ENCODE measurements at places on chromosomes 11 and 22.

- no peak for DNase-seq
Measured at GRCh38 chr11:102981324-102981910, 25.9 kb upstream of the MMP13 start.

DNA sequence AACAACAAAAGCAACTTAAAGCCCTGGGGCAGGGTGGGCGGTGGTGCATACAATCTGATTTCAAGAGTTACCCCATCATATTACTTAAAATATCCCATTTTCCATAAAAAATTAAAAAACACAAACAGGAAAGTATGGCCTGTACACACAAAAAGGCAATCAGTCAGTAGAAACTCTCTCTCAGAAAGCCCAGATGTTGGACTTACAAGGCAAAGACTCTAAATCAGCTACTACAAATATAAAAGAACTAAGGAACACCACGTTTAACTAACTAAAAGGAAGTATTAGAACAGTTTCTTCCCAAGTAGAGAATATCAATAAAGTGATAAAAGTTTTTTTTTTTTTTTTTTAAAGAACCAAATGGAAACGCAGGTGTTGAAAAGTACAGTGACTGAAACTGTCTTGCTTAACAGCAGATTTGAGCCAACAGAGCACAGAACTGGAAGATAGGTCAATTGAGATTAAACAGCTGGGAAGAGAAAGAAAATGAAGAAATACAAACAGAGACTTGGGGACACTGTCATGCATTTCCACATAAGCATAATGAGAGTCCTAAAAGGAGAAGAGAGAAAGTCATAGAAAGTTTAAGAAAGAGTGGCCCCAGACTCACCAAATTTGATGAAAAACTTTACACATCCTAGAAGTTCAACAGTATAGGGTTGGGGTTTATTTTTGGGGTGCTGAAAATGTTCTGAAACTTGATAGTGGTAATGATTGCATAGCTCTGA lies 8.6 kb downstream of the SC5D start:
- DNase-seq: no peak

DNA sequence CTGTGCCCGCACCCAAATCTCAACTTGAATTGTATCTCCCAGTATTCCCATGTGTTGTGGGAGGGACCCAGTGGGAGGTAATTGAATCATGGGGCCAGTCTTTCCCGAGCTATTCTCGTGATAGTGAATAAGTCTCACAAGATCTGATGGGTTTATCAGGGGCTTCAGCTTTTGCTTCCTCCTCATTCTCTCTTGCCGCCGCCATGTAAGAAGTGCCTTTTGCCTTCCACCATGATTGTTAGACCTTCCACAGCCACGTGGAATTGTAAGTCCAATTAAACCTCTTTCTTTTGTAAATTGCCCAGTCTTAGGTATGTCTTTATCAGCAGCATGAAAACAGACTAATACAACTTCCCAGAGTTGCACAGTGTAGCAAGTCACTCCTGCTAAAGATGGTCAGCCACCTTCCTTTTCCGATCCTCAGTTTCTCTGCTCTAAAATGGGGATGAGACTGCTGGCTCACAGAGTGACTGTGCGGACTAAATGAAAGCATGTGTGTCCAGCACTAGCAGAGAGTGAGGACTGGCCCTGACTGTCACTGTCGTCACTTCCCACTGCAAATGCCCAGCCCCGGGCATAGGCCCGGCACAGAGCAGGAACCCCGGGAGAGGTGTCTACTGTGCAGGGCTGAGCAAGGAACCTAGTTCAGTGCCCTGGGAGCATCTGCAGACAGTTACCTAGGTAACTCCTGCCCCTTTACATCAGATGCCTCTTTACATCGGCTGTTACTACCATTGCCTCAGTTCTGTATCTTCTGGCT lies 9.5 kb downstream of the TSKU start:
- DNase-seq: no peak

DNA sequence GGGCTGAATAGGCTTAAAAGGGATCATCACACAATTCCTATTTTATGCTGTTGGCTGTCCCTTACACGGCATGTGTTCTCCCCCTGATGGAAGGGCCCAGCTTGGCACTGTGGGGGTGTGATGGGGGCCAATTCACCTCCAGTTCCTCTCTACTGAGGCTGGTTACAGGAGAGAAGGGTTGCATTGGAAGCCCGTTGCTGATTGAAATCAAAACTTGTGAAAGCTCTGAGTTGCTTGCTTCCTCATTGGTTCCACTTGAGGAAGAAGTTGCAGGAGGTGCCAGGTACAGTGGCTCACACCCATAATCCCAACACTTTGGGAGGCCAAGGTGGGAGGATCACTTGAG lies 13.3 kb upstream of the PRG2 start:
- DNase-seq: no peak

DNA sequence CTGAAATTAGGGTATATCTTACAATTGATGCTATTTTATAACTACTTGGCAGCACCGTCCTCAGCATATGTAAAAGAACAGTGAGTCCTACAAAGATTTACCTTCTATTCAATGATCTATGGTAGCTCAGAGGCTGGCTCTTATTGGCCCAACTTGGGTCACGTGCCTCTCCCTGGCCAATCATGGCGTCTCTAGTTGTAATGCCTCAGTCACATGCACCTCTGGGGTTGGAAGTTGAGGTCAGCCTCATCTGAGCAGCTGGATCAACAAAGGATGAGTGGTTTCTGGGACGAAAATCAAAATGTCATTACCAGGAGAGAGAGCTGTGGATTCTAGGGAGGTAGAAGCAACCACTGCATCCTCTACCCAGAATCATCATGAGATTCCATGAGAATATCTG lies 22.9 kb upstream of the ASPHD2 start:
- no peak for DNase-seq

- no peak for DNase-seq
Measured at GRCh38 chr11:103413266-103413888, 304.2 kb downstream of the DYNC2H1 start.

DNA sequence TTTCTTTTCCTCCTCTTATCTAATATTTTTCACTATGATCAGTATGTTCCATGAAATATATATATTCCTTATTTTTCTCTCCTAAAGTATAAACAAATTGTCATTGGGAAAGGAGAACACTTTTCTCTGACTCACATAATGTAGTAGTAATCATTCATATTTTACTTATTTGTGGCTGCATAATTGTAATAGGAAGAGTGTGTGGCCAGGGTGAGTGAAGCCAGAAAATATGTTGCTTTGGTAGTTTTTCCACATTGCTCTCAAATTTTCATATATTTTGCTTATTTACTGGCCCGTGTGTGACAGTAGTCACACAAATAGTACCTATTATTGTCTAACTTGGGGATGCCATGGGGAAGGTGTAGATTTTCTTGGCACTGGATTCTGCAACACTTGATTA lies 172.1 kb downstream of the DYNC2H1 start:
- no peak for DNase-seq

DNA sequence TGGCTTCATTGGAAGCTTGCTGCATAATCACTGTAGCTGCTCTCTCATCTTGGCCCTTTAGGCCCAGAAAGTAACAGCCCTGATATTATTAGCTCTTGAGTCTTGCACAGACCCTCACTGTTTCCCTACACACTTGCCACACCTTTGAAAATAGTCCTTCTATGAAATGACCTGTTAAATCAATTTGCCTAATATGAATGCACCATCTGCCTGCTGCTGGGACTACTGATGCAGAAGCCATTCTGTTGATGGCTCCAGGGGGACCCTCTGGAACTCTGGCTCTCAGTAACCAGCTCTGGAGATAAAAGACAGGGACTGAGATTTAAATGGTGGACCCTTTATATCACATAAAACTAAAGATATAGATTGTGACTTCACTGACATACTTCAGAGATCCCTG lies 14.7 kb upstream of the AMPD3 start:
- no peak for DNase-seq

DNA sequence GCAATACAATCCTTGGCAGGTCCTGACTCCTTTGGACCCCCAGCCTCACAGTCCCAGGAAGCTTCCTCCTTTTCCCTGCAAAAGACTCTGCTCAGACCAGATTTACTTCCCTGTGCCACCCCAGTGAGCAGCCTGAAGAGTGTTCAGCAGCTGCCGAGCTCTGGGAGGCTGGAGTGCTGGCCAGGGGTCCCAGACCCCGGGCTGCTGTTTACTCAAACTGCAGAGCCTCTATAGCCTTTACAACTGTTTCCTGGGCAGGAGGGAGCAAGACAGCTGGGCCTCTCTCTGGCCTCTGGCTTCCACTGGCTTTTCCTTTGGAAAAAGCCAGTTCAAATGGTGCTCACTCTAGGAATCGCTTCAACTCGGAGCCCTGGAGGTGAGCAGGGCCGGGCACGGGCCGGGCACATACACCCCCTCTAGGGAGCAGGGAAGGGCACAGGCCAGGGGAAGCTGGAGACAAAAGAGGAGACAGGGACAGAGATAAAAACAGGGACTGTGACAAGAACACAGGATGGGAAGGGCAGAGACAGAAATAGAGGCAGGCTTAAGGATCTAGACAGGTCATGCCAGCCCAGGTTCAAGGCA lies 932 bp downstream of the IRAG1 start:
- DNase-seq: no peak

DNA sequence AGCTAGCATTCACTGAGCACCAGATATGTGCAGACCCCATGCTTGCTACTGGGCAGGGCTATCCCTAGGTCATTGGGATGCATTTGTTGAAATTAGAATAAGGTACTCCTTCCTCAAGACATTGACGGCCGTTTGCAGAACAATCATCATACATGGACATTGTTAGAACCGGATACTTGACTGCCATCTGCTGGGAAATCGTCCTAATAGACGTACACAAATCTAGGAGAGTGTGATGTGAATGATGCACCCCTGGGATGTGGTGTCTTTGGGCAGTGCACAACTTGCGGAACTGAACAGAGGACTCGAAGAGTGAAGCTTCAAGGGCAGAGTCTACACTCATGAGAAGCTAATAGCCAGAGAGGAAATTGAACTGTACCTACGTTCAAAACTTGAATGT lies 35.9 kb downstream of the MYO18B start:
- peak; percentile 18 for DNase-seq

DNA sequence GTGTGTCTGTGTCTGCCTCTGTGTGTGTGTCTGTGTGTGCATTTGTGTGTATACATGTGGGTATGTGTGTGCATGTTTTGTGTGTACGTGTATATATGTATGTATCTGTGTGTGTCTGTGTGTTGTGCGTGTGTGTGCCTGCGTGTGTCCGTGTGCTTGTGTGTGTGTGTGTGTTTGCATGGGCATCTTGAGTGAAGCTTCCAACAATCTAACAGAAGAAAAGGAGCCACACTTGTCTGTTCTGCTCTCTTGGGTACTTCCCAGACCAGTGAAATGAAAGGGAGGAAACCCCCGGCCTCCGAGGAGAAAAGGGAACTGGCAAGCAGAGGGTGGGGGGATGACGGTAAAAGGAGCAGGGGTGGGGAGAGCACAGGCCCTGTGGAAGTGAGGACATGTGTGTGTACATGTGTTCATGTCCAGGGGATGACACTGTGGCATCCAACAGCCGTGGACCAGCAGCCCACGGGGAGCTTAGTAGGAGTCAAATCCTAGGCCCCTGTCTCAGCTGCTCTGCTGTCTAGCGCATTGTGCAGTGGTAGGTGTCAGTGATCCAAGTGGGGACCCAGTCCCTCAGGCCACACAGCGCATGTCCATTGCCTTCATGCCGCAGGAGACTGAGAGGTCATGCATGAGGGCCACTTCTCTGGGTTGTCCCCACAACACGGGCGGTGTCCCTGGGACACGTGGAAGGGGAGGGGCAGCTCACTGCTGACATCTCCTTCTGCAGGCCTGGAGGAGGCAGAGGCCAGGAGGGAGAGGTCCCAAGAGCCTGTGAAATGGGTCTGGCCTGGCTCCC lies 8.1 kb downstream of the CSF2RB start:
- no peak for DNase-seq

DNA sequence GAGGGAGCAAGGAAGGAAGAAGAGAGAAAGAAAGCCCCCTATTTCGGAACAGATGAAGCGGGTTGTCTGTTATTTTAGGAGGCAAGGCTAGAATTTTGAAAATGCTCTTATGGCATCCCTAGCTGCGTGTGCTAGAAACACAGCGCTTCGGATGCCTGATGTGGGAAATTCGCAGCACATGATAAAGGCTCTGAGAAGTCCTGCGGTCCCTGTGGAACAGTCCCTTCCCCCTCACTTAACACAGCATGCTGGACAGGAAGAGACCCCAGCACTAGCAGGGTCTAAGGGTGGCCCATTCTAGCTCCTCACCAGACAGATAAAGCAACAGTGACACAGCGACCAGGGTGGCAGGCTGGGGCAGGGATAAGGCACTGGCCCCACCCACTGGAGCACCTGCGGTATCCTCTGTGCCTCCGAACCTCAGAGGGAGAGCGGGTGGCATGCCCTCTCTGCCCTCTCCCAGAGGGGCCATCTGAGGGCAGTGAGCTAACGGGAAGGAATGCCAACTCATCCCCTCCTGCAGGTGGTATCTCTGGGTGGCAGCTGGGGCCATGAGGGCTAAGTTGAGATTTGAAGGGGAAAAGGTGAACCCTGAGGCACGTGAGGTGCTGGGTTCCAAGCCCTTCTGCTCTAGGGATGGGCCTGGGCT lies 75.7 kb downstream of the SCUBE1 start:
- DNase-seq: no peak

DNA sequence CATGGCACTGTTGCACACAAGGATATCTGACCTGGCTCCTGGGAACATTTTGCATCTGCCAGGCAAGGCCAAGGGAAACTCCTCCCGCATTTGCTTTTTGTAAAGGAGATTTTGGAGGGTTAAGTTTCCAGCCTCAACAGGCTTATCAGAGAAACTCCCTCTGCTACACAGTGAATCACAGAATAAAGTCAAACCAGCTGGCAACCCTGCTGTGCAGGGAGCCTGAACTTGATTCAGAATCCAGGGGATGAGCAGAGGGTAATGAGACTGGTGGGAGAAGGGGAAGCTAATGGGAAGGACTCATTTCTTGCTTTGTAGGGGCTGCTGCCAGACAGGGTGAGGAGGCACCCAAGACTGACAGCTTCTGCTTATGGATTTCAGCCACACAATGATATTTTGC lies 185.3 kb upstream of the ISX start:
- no peak for DNase-seq

GRCh38 chr11:48041877-48042695 lies 61.7 kb downstream of the PTPRJ start:
- no peak for DNase-seq

GRCh38 chr22:46612341-46612903 lies 7.8 kb upstream of the GRAMD4 start:
- DNase-seq: no peak
